ENCODE measurements at places on chromosomes 12 and 14.
A peak's percentile ranks its signal among the peaks of the same experiment; 100 is the strongest.

- DNase-seq, result peak; percentile 45
Observed at GRCh38 chr12:80862531-80862930, 75.2 kb downstream of the LIN7A start.

GRCh38 chr12:53483225-53483978 lies 15.9 kb downstream of the MAP3K12 start:
- DNase-seq, result no peak

GRCh38 chr12:112482733-112483132 lies 64.0 kb downstream of the PTPN11 start:
- DNase-seq, result no peak

DNA sequence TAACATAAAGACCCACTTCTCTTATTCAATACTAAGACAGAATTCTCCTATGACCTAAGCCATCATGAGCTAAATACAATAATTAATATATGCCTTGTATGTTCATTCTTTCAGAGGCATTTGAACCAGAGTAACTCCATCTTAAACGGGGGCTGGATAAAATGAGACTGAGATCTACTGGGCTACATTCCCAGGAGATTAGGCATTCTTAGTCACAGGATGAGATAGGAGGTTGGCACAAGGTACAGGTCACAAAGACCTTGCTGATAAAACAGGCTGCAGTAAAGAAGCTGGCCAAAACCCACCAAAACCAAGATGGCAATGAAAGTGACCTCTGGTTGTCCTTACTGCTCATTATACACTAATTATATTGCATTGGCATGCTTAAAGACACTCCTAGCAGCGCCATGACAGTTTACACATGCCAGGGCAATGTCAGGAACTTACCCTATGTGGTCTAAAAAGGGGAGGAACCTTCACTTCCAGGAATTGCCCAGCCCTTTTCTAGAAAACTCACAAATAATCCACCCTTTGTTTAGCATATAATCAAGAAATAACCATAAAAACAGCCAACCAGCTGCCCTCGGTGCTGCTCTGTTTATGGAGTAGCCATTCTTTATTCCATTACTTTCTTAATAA lies 260.7 kb downstream of the SSPN start:
- no peak for DNase-seq

GRCh38 chr12:89468648-89469326 lies 55.8 kb downstream of the GALNT4 start:
- no peak for DNase-seq

DNA sequence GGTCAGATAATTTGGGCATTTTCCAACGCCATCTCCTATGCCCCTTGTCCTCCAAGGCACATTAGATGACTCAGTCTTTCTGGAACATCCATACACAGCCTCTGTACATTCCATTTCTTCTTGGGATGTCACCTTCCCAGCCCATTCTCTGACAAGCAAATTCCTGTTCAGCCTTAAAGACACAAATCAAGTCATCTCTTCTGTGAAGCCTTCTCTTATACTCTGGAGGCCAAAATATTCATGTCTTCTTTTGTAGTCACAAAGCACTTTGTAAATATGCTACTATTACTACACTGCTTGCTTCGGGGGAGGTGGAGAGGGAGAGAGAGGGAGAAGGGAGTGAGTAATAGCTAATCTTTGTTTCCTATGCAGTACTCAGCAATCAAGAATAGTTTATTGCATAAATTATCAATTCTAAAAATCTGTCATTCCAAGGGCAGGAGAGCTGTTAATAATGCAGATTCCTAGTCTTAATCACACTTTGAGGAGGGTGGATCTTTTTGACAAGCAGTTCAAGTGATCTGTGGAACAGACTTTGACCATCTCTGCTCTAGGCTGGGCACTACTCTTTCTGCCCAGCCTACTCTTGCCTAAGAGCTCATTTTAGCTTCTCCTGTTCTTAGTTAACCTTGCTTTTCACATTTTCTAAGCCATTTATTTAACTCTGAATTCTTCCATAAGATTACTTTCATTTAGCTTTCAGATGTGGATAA lies 27.9 kb downstream of the KCNMB4 start:
- DNase-seq, result peak; percentile 15

GRCh38 chr14:55103971-55104954 lies 24.8 kb upstream of the LGALS3 start:
- DNase-seq, result no peak

DNA sequence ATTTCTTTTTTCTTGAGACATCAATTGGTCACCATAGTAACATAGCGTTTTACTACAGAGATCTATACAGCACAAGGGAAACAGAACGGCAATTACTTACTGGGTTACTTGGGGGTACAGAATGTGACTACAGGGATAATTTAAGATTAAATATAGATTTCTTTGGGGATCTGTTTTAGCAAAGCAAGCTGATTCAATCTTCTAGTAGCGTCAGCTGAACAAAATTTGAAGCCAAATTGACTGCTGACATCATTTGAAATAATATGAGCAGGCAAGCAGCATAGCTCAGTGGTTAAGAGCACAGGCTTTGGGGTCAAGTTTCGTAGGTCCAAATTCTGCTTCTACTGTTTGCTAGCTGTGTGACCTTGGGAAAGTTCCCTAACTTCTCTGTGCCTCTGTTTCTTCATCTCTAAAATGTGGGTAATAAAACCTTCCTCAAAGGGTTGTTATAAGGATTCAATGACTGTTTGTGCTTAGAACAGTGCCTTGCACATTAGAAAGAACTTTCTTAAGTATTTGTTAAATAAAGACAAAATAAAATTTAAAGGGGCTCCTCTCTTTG lies 12.8 kb downstream of the GPR19 start:
- no peak for DNase-seq

All from HCEC 1CT (cell line).